Activated naive CD4-positive, alpha-beta T cell treated with anti-CD3 and anti-CD28 coated beads, Interleukin-2, amount 10 ng/mL, durations not matched to agents 7 days and 5 days (primary cell): ENCODE measurements at places on chromosomes 7 and 10.

DNA sequence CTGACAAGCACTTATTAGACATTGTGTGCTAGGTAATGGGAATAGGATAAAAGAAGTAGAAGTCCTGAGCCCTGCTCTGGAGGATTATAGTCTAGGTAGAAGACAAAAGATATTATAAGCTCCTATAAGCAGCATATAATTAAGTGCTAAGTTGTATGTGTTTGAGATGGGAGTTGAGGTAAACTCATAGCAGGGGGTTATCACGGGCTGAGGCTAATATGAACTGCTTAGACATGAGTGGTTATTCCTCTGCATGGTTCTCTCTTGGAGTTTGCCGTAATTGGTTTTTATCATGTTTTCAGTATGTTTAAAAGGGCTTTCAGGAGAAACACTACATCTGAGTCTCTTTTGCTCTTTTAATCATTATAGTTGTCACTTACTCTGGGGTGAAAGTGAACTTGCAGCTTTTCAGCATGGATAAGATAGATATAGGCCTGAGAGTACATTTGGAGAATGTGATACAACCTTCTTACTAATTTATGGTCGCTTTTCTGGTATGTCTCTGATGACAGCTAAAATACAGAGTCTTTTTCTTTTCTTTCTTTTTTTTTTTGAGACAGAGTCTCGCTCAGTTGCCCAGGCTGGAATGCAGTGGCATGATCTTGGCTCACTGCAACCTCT is 39.0 kb downstream of the SMNDC1 start:
- no peak for DNase-seq

DNA sequence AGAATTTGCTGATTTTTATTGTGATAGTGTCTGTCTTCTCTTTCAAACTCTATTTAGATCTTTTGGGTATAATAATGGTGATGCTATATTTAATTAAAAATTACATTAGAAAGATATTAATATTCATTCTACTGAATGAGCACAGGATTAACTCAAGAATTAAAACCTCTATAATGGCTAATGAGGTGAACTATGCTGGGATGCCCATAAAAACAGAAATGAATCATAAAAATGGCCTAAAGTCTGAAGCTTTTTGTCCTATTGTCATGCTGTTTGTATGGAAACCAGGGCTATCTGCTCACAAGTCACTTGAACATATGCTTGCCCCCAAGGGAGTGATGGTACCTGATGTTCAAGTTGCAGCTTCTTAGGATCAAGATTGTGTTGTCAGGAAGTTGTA is 76.2 kb upstream of the ICA1 start:
- DNase-seq, result no peak

DNA sequence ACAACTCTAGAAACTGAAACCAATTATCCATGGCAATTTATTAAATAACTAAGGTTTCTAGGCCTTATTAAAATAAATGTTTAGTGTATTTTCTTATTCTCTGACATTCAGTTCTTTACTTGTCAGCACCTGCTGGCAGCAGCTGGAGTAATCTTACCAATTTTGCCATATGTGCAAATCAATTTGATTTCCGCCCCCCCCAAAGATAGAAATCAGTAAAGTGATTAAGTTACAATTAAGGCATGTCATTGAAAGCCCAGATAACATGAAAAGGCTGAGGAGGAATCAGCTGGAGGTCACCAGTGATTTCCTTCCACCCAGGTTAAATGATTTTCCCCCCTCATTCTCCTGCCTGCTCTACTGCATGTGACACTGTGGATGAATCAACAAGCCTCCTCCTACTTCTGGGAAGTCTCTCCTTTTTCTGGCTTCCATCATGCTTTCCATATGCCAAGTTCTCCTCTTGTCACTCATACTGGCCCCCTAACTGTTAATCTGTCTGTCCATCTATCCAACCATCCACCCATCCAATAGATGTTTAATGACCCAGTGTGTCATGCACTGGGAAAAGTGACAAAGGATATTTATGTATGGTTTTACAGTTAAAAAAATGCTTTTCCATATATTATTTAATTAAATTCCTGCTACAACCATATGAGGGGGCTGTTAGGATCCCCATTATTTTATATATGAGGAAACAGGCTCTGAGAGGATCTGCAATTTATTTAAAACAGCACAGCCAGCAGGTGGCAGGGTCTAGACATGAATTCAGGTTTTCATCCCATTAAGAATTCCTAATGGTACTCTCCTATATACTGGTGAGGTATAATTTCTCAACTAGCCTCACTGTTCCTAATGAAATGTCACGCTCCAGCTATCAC is 116.5 kb downstream of the ATXN7L1 start:
- DNase-seq, result peak; percentile 38

GRCh38 chr7:2617325-2617905 is 14.4 kb upstream of the TTYH3 start:
- no peak for DNase-seq

DNA sequence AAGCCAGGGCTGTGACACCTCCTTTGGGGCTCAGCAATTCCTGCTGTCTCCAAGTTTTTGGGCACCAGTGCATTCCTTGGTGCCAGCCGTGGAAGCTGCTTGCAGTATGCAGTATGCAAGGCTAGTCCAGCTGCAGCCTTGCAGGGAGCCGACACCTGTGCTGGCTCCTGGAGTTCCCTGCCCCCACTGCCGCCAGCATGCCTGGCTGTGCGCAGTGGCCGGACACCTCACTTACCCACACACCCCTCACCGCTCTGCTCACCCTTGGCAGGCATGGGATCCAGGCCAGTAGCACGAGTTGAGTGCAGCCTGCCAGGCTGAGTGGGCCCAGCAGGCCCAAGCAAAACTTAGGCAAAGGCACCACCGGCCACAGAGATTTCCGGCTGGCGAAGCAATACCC is 77.4 kb downstream of the SAMD9 start:
- DNase-seq, result no peak

GRCh38 chr10:92432596-92432995 is 141.3 kb downstream of the IDE start:
- DNase-seq, result no peak

DNA sequence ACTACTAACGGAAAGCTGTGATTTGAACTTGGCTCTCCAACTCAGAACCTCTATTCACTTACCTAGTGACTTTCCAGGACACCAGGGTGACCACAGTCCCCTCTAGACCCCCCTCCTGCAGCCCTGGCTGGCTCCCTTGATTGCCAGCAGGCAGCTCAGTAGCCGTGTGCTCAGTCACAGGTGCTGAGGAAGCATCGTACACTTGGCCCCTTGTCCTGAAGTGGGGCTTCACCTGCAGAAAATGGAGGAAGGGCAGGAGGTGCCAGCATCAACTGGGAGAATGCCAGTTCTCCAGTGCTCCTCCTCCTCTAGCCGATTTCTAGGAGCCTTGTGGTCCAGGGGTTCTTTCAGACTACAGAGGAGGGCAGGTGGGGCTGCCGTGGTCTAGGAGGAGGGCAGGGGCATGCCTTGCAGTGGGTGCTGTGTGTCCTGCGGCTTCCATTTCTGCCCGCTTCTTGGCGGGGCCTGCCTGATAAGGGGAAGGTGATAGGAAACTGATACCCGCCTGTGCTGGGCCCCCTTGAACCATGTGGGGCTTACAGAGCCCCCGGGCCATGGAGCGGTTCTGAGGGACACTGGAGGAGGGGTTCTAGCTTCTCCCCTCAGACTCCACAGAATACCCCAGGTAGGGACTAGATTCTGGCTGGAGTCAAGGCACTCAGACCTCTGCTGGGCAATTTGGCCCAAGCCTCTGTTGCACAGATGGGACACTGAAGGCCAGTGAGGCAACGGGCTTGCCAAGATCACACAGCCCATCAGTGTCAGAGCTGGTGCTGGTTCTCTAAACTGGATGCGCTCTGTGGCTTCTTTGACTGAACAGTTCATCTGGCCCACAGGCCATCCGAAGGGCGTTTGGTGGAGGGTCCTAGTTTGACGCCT is 14.0 kb downstream of the FAM241B start:
- DNase-seq, result no peak

DNA sequence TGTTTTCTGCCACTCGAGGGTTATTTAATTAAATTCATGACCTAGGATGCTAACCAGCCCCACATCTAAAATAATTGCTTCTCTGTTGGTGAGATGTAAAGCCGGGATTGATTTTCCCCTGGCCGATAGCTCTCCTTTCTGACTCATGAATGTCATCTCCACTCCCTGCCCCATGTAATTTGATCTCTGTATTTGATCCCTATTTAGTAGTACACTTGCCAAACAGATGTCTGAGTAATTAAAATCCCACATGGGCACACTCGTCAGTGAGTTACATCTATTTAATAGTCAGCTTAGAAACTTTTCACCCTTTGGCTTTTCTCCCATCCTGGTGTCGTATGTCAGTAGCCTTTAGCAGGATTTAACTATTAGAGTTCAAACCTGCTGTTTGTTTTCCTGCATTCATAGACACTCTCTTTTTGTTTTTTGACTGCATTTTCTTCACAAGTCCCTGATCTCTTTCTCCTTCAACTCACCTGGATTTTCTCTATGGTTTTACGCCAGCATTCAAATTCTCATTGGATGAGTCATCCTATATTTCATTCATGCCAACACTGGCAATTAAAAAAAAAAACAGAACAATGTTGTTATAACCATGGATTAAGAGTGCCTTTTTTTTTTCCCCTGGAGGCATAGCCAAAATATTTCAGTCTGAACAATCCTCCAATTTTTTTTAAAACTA is 82.7 kb downstream of the SPAG6 start:
- no peak for DNase-seq
